Right atrium auricular region (tissue), 2 donors: ENCODE measurements at places on chromosomes 7 and 10. TPM values are rescaled to one million over a fixed set of nuclear protein-coding genes. Genes with fewer than 3 reads are reported as not detected.
A peak's percentile ranks its signal among the peaks of the same experiment; 100 is the strongest.

DNA sequence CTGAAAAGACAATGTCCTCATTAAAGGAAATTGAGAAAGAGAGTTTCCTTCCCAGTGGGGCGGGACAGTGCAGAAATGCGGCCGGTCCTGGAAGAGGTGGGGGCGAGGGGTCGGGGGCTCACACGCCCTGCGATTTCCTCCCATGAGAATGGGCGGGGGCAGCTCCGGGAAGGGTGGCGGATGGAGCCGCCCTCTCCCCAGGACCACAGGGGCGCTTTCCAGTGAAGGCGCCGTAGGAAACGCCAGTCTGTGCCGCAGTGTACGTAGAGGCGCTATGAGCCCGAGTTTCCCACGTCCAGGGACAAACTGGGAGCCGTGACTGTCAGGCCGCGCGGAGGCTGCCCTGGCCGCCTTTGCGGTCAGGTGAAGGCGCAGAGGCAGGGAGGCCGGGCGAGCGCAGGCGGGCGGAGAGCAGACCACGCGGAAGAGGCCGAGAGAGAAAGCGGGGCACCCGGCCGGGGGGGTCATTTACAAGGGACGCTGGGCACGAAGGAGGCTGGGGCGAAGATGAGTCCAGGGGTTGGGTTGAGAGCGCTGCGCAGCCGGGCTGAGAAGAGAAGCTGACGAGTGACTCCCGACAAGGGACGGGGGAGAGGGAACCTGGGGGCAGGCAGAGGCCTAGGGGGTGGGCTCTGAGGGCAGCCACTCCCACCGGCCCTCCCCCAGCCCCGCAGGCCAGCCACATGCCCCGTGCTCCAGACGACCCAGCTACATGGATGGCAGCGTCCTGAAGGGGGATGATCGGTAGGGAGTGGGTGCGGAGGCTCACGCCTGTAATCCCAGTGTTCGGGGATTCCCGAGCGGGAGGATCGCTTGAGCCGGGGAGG, 45.0 kb downstream of the ALOX5 start:
- no peaks in the 10 kb centered on the region for H3K4me1 ChIP-seq
- peak overlapping the region; percentile 45 for H3K4me3 ChIP-seq
- no peaks in the 10 kb centered on the region for H3K27me3 ChIP-seq
- DNase-seq, result peak; percentile 74
- no peaks in the 10 kb centered on the region for H3K36me3 ChIP-seq

The COL26A1 gene
- total RNA-seq, result not detected

DNA sequence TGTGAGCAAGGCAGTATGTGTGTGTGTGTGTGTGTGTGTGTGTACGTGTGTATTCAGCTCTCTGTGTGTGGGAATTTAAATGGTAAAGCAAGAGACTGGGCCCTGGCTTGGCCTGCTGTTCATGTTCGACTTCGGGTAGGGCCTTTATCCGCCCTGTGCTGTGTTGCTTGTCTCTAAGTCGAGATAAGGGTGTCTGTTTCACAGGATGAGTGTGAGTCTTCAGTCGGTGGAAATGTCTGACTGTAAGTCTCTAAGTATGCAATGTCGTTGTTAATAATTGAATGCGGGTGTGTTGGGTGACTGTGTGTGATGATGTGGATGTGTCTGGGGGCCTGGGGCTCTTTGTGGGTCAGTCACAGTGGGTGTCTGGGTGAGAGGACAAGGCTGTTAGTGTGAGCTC, 34.8 kb downstream of the HIF1AN start:
- no peak overlapping the region for H3K27ac ChIP-seq
- H3K4me1 ChIP-seq, result no peaks in the 10 kb centered on the region
- H3K27me3 ChIP-seq, result no peaks in the 10 kb centered on the region
- H3K36me3 ChIP-seq, result no peaks in the 10 kb centered on the region

DNA sequence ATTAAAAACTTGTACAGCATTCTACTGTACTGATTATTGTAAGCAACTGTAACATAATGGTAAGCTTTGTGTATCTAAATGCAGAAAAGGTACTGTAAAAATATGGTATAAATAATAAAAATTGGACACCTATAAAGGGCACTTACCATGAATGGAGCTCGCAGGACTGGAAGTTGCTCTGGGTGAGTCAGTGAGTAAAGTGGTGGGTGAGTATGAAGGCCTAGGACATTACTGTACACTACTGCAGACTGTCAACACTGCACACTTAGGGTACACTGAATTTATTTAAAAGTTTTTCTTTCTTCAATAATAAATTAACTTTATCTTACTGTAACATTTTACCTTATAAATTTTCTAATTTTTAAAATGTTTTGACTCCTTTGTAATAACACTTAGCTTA, 118.6 kb upstream of the ASAH2 start:
- no peaks in the 10 kb centered on the region for H3K4me1 ChIP-seq
- DNase-seq, result no peak
- H3K4me3 ChIP-seq, result no peak overlapping the region
- H3K27me3 ChIP-seq, result no peaks in the 10 kb centered on the region

- no peaks in the 10 kb centered on the region for H3K36me3 ChIP-seq
- H3K4me3 ChIP-seq, result no peak overlapping the region
- H3K27ac ChIP-seq, result no peak overlapping the region
- no peaks in the 10 kb centered on the region for H3K4me1 ChIP-seq
Observed at GRCh38 chr10:117322260-117322659, 53.0 kb downstream of the PDZD8 start.

The GPR85 gene
- total RNA-seq, result 2.3 TPM

DNA sequence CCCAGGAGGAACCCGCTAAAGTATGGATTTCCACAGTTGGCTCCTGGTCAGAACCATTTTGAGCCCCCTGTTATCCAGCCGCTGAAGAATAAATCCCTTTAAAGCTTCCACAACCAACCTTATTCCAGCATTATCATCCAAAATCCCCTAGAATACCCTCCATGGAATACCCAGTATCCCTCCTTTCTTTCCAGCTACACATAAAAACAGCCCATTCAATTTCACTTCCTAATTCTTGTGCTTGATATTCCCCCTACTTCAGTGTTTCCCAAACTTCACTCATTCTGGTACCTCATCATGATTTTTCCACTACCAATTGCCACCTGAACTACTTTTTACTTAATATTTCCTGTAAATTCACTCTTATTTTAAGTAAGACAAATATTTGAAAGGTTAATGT, 3.1 kb downstream of the MACC1 start:
- H3K4me1 ChIP-seq, result no peaks in the 10 kb centered on the region
- no peak for DNase-seq
- no peak overlapping the region for H3K4me3 ChIP-seq
- H3K27me3 ChIP-seq, result no peaks in the 10 kb centered on the region

GRCh38 chr10:70087616-70088307, 35.1 kb downstream of the MACROH2A2 start:
- DNase-seq, result no peak
- H3K4me1 ChIP-seq, result no peaks in the 10 kb centered on the region
- H3K4me3 ChIP-seq, result no peak overlapping the region
- no peak overlapping the region for H3K27ac ChIP-seq
- peaks cover 12% of the 10 kb centered on the region for H3K36me3 ChIP-seq
